ENCODE measurements at places on chromosomes 13 and 19. TPM values are rescaled to one million over a fixed set of nuclear protein-coding genes. Genes with fewer than 3 reads are reported as not detected.

RETN gene
- polyA plus RNA-seq: 6.2 TPM

SELENOV gene
- not detected for polyA plus RNA-seq

ZNF544 gene
- 17.0 TPM for polyA plus RNA-seq

PEAK3 gene
- 0.15 TPM for polyA plus RNA-seq

PLIN5 gene
- polyA plus RNA-seq: 23.8 TPM

TSHZ3 gene
- polyA plus RNA-seq: 3.3 TPM

ZNF98 gene
- polyA plus RNA-seq: not detected

Measured in stomach (tissue), 19 donors.